ENCODE measurements at places on chromosomes 7 and 10.

GRCh38 chr10:87750001-87750671 is 67.9 kb downstream of the ATAD1 start:
- DNase-seq, result no peak

DNA sequence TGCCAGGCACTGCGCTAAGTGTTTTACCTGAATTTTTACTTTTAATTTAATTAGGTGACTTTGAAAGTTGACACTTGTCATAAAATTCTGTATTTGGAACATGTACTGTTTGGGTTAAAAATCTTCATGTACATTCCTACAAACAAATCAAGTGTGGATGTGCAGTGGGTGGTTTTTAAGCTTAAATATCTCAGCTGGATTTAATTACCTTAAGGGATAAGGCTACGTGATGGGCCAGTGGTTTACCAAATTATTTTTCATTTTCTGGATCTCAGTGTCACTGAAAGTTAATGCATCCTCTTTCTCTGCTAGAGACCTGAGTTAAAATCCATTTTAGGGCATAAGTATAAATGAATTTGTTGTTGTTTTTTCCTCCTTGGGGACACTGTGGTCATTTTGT is 51.1 kb downstream of the EXOC4 start:
- no peak for DNase-seq

- DNase-seq, result no peak
Measured at GRCh38 chr7:148347981-148348380, 242.6 kb upstream of the C7orf33 start.

DNA sequence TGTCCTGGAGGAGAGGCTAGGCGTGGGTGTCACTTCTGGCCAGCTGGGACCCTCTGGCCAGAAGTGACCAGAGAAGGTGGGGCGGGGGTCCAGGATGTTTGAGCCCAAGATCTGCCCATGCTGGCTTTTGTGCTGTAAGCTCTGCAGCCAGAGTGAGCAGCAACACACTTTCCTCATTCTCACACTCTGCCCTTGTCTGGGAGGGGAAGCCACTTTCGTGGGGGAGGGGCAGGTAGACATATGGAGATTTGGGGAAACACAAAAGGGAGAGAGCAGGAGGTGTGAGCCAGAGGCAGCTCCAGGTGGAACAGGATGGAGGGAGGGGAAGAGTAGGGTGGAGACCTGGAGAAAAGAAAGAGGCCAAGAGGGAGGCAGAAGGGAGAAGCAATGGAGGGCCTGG is 31.5 kb upstream of the ADCYAP1R1 start:
- no peak for DNase-seq

GRCh38 chr7:155660059-155660757 is 15.7 kb downstream of the RBM33 start:
- DNase-seq, result no peak

- no peak for DNase-seq
Measured at GRCh38 chr7:157814931-157815705, 478.3 kb downstream of the DNAJB6 start.

GRCh38 chr7:141695803-141696289 is 6.1 kb downstream of the DENND11 start:
- no peak for DNase-seq

GRCh38 chr10:69642747-69643146 is 12.7 kb downstream of the FAM241B start:
- DNase-seq, result no peak

DNA sequence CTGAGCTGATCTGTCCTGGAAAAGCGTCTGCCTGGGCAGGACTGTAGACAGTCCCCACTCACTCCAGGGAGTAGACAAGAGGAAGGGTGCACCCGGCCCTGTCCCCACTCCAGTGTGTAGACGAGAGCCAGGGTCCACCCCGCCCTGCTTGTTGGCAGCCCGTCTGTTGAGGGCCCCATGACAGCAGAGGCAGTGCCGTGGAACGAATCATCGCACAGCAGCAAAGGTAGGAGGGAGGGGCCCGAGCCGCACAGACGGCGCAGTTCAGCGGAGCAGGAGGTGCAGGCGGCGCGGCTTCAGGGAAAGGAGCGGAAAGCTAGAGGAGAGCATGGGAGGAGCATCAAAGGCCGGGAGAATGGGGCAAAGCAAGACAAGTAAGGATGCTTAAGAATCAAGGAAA is 93.0 kb downstream of the DYNC2I1 start:
- DNase-seq, result no peak

GRCh38 chr7:63073286-63073685 is 925.4 kb upstream of the ZNF722 start:
- DNase-seq, result no peak
